Neural crest cell (in vitro differentiated cells): ENCODE measurements at places on chromosomes 5 and 9.

GRCh38 chr5:120454094-120454798, 9.9 kb upstream of the PRR16 start:
- H3K4me1 ChIP-seq = peaks cover 17% of the 10 kb centered on the region
- DNase-seq = no peak
- H3K27me3 ChIP-seq = no peaks in the 10 kb centered on the region

DNA sequence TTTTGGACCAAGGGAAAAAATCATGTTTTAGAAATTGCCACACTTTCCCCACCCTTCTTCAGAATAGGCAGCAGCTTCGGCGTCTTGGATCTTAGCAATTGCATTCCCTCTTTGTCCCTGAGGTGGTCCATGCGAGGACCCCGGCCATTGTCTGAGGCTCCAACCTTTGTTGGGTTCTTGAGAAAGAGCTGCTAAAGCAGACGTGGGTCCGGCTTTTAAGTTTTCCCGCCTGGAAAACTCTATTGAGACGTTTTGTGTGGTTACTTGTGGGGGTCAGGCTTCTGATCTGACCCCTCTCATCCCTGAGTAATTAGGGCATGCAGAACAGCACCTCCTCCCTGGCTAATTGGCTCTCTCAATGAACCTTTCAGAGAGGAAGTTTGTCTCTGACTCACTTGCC, 509.6 kb upstream of the TNC start:
- no peak overlapping the region for H3K4me3 ChIP-seq
- H3K27ac ChIP-seq = no peak overlapping the region
- H3K27me3 ChIP-seq = peaks cover 57% of the 10 kb centered on the region
- no peak for DNase-seq

DNA sequence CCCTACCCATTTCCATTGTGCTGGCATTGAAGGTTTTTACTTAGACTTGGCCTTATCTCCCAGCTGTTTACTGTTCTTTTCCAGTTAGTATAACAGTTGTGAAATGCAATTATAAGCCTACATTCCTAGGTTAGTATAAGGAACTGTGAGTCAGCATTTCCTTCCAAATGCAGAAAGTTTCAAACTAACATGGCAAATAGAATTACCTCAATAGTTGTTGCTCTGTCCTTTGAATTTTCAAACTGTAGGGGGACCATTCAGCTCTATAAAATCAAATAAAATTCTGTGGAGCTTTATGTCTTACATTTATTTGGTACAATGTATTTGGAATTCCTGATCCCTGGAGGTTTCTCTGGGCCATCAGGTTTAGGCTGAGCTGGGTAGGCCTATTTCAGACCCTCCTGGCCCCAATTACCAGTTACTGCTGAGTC, 47.2 kb downstream of the ARHGEF28 start:
- H3K27ac ChIP-seq = no peak overlapping the region
- no peaks in the 10 kb centered on the region for H3K36me3 ChIP-seq
- no peak for DNase-seq
- no peaks in the 10 kb centered on the region for H3K4me1 ChIP-seq
- H3K4me3 ChIP-seq = no peak overlapping the region

DNA sequence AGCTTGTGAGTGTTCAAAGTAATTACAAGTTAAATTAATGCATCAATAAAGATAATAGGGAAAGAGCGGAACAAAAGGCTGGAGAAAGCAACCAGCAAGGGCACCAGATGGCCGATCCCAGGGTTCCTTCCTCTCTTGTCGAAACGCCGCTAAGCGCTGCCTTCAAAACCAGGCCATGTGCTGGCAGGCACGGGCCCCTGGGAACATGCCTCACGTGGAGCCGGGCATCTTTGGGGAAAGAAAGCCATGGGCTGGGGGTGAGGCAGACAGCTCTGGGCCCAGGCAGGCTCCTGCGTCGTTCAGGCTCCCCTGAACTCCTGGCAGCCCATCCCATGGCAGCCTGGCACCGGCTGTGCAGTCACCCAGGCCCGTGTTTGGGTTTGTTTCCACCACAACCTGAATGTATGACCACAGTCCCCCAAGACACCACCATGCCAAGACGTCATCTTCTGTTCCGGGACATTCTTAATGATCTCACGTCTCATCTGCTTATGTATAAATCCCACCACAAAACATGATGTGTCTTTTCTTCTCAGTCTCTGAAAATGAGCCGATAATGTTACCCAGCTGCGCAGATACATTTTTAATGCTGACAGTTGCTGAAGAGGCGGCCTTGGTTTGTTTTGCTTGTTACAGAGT, 110.4 kb upstream of the SARDH start:
- no peaks in the 10 kb centered on the region for H3K27me3 ChIP-seq
- no peak overlapping the region for H3K27ac ChIP-seq
- DNase-seq = no peak
- H3K4me1 ChIP-seq = peaks cover 8% of the 10 kb centered on the region

DNA sequence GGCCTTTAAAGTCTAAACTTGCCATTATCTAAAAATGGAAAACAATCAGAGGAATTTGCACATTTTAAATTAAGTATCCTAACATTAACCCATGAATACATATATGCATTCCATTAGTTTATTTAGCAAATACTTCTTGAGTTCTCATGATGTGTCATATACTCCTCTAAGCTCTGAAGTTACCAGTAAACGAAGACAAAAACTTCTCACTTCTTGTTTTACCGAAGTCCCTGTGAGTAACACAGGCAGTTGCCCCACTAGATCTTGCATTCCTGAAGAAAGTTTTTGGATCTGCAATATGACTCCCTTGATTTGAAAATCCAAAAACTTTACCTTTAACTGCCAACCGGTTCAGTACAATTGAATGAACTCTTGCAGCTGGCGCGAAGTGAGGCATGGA, 439.0 kb upstream of the MPDZ start:
- no peak for DNase-seq
- no peak overlapping the region for H3K4me3 ChIP-seq
- H3K27me3 ChIP-seq = no peaks in the 10 kb centered on the region

DNA sequence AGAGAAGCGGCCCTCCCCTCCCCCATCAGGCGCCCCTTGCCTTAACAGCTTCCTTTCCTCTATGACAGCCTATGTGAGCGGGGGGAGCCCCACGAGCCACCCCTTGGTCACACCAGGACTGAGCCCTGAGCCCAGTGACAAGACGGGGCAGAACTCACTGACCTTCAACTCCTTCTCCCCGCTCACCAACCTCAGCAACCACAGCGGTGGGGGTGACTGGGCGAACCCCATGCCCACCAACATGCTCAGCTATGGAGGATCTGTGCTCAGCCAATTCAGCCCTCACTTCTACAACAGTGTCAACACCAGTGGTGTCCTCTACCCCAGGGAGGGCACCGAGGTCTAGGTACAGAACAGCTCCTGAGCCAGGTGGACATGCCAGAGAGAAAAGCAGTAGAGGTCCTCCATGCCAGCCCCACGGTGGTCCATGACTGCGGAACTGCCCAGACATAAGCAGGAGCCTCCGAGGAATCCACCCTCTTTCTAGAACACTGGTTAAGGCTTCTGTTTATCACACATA, 2.6 kb downstream of the FOXI1 start:
- no peaks in the 10 kb centered on the region for H3K27me3 ChIP-seq
- DNase-seq = no peak
- no peak overlapping the region for H3K4me3 ChIP-seq
- no peaks in the 10 kb centered on the region for H3K36me3 ChIP-seq

DNA sequence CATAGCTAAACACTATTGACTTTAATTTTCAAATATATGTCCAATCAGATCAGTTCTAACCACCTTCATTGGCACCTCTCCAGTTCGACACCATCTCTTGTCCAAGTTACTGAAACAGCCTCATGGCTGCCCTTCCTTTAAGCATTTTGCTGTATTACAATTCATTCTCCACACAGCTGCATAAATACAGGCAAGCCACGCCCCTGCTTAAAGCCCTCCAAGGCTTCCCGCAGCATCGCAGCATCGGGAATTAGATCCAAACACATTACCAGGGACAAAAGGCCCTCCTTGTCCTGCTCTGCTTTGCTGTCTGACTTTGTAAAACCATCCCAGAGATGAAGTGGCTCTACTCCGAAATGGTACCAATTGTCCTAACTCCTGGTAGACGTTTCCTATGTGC, 75.1 kb upstream of the RAI14 start:
- H3K27me3 ChIP-seq = no peaks in the 10 kb centered on the region
- H3K4me1 ChIP-seq = peaks cover 8% of the 10 kb centered on the region
- H3K4me3 ChIP-seq = no peak overlapping the region
- no peaks in the 10 kb centered on the region for H3K36me3 ChIP-seq

- no peaks in the 10 kb centered on the region for H3K27me3 ChIP-seq
- no peak overlapping the region for H3K4me3 ChIP-seq
- H3K27ac ChIP-seq = no peak overlapping the region
- H3K36me3 ChIP-seq = peaks cover 6% of the 10 kb centered on the region
- H3K4me1 ChIP-seq = peaks cover 11% of the 10 kb centered on the region
Measured at GRCh38 chr9:95296761-95297160, 20.7 kb downstream of the FANCC start.

DNA sequence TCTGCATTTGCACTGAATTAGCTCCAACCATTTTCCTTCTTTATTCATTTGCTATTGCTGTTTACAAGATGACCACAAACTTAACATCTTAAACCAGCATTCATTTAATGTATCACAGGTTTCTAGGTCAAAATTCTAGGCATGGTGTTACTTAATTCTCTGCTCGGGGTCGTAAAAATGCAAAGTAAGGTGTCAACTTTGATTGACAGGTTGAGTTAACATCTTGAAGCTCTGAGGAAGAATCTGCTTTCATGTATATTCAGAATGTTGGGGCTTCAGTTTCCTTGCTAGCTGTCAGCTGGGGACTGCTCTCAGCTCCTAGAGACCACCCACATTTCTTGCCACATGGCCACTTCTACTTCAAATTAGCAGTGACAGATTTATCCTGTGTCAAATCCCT, 348.7 kb upstream of the GRIN3A start:
- H3K4me3 ChIP-seq = no peak overlapping the region
- no peaks in the 10 kb centered on the region for H3K4me1 ChIP-seq
- no peaks in the 10 kb centered on the region for H3K36me3 ChIP-seq
- peaks cover 9% of the 10 kb centered on the region for H3K27me3 ChIP-seq

GRCh38 chr5:177601126-177601525, 1.2 kb downstream of the B4GALT7 start:
- no peak overlapping the region for H3K27ac ChIP-seq
- peaks cover 22% of the 10 kb centered on the region for H3K4me1 ChIP-seq

- no peak overlapping the region for H3K4me3 ChIP-seq
- no peaks in the 10 kb centered on the region for H3K27me3 ChIP-seq
- no peak for DNase-seq
- no peak overlapping the region for H3K27ac ChIP-seq
- peaks cover 20% of the 10 kb centered on the region for H3K36me3 ChIP-seq
Measured at GRCh38 chr5:37214550-37214949, 34.6 kb downstream of the CPLANE1 start.

- H3K27me3 ChIP-seq = no peaks in the 10 kb centered on the region
- no peak overlapping the region for H3K27ac ChIP-seq
Measured at GRCh38 chr5:75701856-75702255, 15.4 kb downstream of the POC5 start.

DNA sequence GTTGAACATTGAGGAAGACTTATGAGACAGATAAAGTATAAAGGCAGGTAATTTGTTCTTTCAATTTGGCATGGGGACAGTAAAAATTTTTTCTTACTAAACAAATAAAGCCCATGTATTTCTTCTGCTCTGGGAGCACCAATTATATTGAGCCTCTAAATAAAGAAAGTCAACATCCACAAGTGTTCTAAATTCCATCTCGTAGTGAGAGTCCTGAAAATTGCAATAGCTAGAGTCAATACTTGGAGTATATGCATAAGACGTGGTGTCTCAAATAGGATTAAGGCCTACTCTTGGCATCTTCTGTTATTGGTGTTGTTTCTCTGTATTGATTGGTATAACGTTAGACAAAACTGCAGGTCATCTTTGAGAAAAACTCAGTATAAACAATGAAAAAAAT, 120.5 kb upstream of the CDKN2B start:
- H3K4me1 ChIP-seq = no peaks in the 10 kb centered on the region
- no peak overlapping the region for H3K4me3 ChIP-seq
- no peaks in the 10 kb centered on the region for H3K27me3 ChIP-seq
- no peak overlapping the region for H3K27ac ChIP-seq
- H3K36me3 ChIP-seq = no peaks in the 10 kb centered on the region

DNA sequence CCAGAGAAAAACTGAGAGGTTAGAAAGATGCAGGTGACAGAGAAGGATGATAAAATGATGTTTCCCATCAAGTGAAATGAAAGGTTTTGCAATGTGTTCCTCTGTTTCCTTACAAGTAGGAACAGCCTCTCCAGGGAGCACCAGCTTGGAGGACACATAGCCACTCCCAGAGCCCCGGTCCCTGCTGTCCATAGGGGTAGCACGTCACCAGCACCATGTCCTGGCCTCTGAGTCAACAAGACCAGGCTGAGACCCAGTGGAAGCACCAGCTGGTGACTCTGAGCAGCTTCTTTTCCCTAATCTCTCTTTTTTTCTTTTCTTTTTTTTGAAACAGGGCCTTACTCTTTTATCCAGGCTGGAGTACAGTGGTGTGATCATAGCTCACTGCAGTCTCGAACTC, 19.4 kb upstream of the HMCN2 start:
- no peak overlapping the region for H3K27ac ChIP-seq
- peaks cover 18% of the 10 kb centered on the region for H3K27me3 ChIP-seq
- DNase-seq = no peak
- H3K4me1 ChIP-seq = peaks cover 9% of the 10 kb centered on the region
- H3K36me3 ChIP-seq = no peaks in the 10 kb centered on the region

DNA sequence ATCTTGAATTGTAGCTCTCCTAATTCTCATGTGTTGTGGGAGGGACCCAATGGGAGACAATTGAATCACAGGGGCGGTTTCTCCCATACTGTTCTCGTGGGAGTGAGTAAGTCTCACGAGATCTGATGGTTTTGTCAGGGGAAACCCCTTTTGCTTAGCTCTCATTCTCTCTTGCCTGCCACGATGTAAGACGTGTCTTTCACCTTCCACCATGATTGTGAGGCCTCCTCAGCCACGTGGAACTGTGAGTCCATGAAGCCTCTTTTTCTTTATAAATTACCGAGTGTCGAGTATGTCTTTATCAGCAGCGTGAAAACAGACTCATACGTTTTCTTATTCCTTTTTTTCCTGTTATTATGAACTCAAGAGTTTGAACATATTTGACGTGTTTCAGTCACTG, 39.1 kb downstream of the RETREG1 start:
- H3K27ac ChIP-seq = no peak overlapping the region
- H3K4me3 ChIP-seq = no peak overlapping the region
- peaks cover 5% of the 10 kb centered on the region for H3K4me1 ChIP-seq
- no peaks in the 10 kb centered on the region for H3K36me3 ChIP-seq
- H3K27me3 ChIP-seq = no peaks in the 10 kb centered on the region
- DNase-seq = no peak

- no peak for DNase-seq
- no peaks in the 10 kb centered on the region for H3K4me1 ChIP-seq
- no peak overlapping the region for H3K27ac ChIP-seq
- no peaks in the 10 kb centered on the region for H3K36me3 ChIP-seq
- no peak overlapping the region for H3K4me3 ChIP-seq
Measured at GRCh38 chr5:63233911-63234310, 655.3 kb downstream of the LRRC70 start.
